ENCODE measurements at places on chromosomes 2 and 18. TPM values are rescaled to one million over a fixed set of nuclear protein-coding genes. Genes with fewer than 3 reads are reported as not detected.

PID1 gene
- total RNA-seq: 0.53 TPM

AKAIN1 gene
- total RNA-seq: not detected

REG1B gene
- total RNA-seq: not detected

DLX2 gene
- not detected for total RNA-seq

ATP8B1 gene
- total RNA-seq: 54.6 TPM

RGPD8 gene
- 1.5 TPM for total RNA-seq

MERTK gene
- total RNA-seq: 13.4 TPM

LRRC30 gene
- total RNA-seq: not detected

ACVR1 gene
- 13.7 TPM for total RNA-seq

CCDC150 gene
- 5.6 TPM for total RNA-seq

MATN3 gene
- total RNA-seq: 4.0 TPM

IFT172 gene
- total RNA-seq: 17.4 TPM

CNRIP1 gene
- 78.7 TPM for total RNA-seq

IL37 gene
- total RNA-seq: not detected

PLEK gene
- not detected for total RNA-seq

TEKT4 gene
- not detected for total RNA-seq

FIGLA gene
- not detected for total RNA-seq

RBMS1 gene
- 53.6 TPM for total RNA-seq

ANKRD23 gene
- not detected for total RNA-seq

CYBRD1 gene
- 9.6 TPM for total RNA-seq

HNMT gene
- 5.5 TPM for total RNA-seq

AGXT gene
- not detected for total RNA-seq

DAPL1 gene
- total RNA-seq: not detected

SPATA3 gene
- not detected for total RNA-seq

CSRNP3 gene
- total RNA-seq: 0.05 TPM

All from mammary microvascular endothelial cell (primary cell).